ENCODE measurements at places on chromosomes 11 and 22.

DNA sequence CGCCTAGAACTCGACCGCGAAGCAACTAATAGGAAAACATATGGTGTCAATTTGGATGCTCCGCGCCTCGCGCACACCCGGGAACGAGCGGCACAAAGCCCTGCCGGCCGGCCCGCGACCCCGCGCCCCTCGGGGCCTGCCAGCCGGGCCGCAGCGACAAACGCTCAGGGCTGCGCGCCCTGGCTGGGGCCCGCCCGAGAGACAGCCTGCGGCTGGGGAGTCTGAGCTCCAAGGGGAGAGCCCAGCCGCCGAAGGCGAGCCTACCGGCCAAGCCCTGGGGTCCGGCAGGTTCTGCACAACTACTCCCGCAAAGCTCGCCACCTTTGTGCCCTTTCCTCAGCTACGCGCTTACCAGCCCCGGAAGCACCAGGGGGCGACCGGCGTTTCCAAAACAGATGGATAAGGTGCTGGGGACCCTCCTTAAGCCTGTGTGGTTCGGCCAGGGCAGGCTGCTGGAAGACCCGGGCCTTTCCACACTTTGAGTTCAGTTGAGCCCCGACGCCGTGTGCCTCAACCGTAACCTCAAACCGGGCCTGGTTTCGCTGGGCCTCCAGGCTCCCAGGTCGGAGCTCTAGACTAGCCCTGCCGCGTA is 6.0 kb downstream of the PAX6 start:
- no peak for DNase-seq

DNA sequence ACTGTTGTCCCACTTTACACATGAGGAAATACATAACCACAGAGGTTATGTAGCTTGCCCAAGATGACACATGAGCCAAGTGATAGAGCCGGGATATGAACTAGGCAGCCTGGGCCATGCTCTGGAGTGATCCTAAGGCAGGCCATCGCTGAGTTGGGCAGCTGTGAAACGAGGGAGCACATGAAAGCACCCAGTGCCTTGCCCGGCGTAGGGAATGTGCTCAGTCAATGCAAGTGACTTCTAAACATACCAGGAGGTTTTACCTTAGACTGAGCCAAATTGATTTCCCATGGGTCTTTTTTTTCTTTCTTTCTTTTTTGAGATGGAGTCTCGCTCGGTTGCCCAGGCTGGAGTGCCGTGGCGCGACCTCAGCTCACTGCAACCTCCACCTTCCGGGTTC is 10.5 kb downstream of the GRIK4 start:
- DNase-seq, result no peak

GRCh38 chr22:30870451-30871345 is 97.9 kb downstream of the MORC2 start:
- no peak for DNase-seq

GRCh38 chr22:37284805-37285355 is 2.6 kb downstream of the CYTH4 start:
- DNase-seq, result no peak

DNA sequence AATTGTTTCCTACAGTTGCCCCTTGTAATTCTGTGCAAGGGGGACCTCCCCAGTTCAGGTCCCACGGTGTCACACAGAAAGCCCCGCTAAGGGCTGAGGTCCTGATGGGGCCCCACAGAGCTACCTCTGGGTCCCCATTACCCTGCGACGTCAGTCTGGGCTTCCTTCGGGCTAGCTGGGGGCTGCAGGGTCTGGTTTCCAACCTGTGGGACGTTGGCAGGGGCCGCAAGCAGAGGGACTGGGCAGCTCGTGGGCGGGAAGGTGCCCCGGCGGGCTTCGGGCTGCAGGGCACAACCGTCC is 698 bp downstream of the SLC37A4 start:
- no peak for DNase-seq

- no peak for DNase-seq
Measured at GRCh38 chr11:63853476-63853875, 14.6 kb downstream of the MARK2 start.

- no peak for DNase-seq
Measured at GRCh38 chr11:17163291-17163690, 44.5 kb downstream of the PIK3C2A start.

GRCh38 chr11:44082645-44083044 is 12.8 kb upstream of the EXT2 start:
- DNase-seq, result no peak

- DNase-seq, result no peak
Measured at GRCh38 chr11:46972343-46972742, 35.8 kb downstream of the CSTPP1 start.

- DNase-seq, result no peak
Measured at GRCh38 chr22:31134688-31135087, 5.6 kb downstream of the PLA2G3 start.

GRCh38 chr11:93945596-93945995 is 75.6 kb upstream of the HEPHL1 start:
- no peak for DNase-seq

DNA sequence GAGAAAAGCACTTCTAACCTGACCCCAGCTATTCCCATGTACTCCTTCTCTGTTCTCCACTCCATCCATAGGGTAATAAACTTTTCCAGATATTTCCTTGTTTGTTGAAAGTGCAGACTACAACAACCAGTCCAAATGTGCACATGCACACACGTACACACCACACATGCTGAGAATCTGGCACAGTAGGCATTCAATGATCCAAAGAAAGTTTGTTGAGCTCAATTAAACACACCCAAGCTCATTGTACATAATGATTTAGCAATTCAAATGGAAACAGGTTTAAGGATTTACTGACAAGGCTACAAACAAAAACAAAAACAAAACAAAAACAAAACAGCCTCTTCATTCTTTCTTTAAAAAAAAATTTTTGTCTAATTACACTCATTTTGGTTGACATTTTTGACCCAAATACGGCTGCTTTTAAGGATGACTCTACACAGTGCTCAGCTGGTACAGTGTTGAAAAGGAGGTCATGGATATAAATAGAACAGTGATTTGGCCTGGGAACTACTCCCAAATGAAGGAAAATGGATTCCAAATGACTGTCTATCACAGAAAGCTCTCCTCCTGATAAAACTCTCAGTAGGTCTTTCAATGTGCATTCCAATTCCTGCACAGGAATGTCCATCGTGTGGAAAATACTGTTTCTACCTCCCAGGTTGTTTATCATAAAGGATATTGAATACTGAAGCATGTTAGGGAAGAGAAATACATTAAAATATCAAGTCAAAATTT is 232.2 kb downstream of the GUCY1A2 start:
- no peak for DNase-seq

GRCh38 chr22:25896098-25896497 is 154.1 kb downstream of the MYO18B start:
- DNase-seq, result no peak

DNA sequence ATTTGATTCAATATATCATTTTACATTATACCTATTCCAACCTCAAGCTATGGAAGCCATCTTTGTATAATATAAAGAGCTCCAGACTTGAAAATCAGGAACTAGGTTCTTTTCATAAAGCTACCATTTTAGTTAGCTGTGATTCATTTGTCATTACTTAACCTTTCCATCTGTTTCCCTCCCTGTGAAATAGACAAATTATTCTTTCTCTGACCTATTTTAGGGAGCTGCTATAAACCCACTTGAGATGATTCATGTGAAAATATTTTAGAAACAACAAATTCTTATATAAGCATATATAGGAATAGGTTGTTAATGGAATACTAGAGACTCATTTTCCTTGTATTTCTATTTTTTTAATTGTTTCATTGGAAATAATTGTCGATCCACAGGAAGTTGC is 1012.1 kb downstream of the OPCML start:
- DNase-seq, result no peak

GRCh38 chr11:61966734-61967115 is 709 bp downstream of the FTH1 start:
- no peak for DNase-seq

DNA sequence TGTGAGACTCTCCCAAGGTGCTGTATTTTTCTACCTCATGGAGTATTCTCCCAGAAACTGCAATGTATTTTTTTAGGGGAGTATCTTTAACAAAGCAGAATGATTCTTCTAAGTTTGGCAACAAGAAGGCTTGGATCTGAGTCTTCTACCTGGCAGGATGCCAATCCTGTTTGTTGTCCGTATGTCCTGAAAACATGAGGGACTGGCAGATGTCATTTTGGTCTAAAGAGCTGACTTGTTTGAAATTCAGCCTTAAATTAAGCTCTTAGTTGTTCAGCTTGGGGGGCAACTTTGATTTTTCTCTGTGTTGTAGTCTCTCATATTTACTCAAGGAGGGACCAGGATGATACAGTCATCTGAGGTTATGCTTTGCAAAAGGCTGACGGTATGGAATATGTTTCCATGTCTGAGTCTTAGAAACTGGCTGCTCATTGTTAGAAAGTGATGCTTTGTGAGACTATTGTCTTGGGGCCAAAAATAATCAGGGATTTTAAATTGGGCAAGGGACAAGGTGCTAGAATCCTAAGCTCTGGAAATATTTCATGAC is 9.3 kb downstream of the MRPL16 start:
- DNase-seq, result no peak

- DNase-seq, result peak; percentile 25
Measured at GRCh38 chr11:18394928-18395734, 768 bp downstream of the LDHA start.

Data from RWPE1 (cell line).